GM23338 (cell line): ENCODE measurements at places on chromosomes 1 and 21.

- DNase-seq: peak; percentile 27
These were observed 111.4 kb upstream of the ARTN start for GRCh38 chr1:43822040-43822690.

DNA sequence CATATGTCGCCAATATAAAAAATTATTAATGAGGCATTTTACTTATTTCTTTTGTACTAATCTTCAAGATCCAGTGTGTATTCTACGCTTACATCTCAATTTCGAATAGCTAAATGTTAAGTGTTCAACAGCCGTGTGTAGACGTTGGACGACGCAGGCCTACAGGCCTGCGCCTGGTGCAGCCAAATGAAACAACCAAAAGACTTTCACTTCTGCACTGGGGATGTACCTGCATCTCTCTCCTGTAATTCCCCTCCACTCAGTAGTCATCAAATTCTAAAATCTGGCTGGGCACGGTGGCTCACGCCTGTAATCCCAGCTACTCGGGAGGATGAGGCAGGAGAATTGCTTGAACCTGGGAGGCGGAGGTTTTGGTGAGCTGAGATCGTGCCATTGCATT lies 76.8 kb upstream of the HNRNPU start:
- no peak for DNase-seq

DNA sequence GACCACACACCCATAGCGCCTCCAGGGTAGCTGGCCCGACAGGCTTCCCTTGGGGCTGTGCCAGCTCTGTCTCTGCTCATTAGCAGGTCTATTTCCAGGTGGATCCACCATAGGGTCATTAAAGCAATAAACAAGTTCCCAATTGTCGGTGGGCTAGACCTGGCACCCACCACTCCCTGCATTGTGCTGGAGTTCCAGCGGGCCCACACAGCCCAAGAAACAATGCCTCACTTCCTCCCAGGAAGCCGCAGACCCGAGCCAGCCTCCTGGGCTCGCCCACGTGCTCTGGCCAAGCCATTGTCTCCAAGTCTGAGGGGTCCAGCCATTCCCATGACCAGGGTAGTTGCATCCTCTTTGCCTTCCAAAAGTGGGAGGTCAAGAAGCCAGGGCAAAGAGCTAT lies 27.5 kb upstream of the SOX13 start:
- DNase-seq: no peak

DNA sequence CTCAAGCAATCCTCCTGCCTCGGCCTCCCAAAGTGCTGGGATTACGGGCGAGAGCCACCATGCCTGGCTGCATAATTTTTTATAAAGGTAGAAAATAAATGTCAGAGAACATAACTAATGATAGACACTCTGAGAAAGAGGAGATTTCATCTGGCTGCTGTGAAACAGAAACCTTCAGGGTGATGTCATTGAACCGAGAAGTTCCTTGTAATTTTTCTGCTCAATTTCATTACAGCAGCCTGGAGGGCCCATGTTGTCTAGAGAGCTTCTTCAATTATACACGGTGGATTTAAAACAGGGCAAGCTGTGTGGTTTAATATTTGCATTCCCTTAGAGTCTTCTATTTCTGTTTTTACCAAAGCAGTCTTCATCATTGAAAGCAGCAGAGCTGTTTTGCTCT lies 64.3 kb upstream of the MORC3 start:
- DNase-seq: no peak

DNA sequence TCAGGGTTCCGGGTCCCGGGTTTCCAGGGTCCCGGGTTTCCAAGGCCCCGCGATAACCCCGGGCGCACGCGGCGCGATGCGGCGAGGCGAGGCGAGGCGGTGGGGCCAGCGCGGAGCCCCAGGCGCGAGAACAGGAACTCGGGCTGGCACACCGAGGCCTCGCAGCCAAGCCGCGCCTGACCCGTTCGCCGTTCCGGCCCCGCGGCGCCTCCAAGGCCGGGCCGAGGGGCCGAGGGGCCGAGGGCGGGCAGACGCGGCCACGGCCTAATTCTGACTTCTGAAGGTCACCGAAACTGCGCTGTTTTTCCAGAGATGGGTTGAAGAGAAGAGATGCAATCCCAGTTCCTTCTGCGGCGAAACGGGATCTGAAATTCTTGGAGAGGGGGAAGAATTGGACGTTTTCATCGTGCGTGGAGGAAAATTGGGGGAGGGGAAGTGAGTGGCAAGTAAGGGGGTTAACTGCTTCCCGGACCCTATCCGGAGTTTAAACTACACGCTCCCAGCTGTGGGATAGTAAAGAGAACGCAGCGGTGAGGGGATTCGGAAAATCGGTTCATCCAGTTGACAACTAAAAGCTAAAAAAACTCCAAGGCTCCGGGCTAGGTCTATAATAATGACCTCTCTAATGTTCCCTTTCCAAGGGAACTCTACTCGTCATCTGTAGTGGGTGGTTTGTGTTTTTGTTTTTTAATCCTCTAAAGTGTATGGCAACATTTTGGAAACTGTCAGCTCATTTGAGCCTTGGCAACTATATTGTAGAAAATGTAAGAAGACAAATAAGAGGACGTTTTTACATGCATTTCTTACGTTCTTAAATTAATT lies 8.2 kb downstream of the TBX15 start:
- DNase-seq: peak; percentile 58

DNA sequence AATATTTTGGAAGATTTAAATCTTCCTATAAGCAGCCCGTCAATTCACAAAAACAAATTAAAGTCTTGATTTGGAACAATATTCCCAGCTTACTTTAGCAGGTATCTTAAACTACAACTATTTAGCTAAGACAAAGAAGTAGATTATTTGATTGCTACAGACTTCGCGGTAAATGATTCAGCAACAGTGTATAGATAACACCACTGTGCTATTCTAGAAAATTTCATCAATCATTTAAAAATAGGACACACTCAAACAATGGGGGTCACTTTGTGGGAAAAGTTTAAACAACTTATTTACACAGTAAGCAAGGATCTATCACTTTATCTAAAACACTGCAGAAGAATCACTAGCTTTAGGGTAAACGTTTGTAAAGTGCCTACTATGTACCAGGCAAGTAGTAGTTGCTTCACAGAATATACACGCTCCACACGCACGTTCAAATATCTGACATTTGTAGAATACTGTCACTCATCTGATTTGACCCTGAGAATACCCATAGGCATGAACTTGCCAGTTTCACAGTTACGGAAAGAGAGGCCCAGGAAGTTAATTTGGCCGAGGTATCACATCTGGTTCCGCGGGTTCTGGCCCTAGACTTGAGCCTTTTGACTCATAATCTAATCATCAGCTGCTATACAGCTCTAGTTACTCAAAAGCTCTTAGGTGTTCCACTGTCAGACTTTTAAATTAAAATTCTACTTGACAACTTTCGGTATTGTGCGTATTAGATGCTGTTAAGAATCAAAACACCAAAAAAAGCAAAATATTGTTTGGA lies 876 bp downstream of the DENND2C start:
- DNase-seq: peak; percentile 28

DNA sequence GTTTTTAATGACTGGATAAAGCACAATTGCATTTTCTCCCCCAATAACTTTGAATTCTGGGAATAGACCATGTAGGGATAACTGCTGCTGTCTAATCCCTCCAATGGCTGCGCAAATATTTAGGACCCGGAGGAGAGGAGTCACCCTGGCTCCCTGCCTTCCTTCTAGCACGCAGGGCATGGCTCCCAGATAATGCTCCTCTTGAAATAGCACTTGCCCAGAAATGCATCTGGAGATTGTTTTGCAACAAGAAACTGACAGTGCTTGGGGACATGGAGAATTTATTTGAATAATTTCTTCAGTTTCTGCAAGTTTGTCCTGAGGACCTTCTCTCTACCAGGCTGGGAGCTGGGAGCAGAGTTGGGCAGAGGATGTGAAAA lies 83.5 kb downstream of the MAN1C1 start:
- no peak for DNase-seq

GRCh38 chr1:54850069-54850730 lies 36.8 kb downstream of the DHCR24 start:
- DNase-seq: no peak

GRCh38 chr1:88275259-88275862 lies 408.7 kb upstream of the PKN2 start:
- DNase-seq: no peak

DNA sequence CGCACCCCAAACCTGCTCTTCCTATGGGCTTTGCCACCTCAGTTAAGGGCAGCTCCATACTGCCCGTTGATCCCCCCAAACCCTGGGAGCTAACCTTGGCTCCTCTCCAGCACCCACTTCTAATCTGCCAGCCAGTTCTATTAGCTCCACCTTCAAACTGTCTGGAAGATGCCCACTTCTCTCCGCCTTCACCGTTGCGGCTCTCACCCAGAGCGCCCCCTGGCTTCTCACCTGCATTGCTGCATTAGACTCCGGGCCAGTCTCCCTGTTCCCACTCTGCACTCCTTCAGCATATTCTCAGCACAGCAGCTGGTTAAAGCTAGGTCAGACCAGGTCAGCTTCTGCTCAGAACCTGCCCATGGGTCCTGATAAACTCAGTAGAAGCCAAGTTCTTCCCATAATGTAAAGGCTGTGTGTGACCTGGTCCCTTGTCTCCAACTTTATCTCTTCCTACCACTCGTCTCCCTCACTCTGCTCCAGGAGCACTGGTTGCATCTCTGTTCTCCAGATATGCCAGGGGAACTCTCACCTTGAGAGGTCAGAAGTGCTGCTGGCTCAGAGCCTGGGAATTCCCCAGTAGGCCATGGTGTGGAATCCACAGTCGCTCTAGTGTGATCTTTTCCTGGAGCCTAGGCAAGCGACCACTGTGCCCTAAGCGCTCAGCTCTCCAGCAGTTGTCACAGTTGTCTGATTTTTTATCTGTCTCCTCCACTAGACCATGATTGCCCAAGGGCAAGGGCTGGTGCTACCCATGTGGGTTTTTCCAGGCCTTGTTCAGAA lies 150.3 kb downstream of the HMGB4 start:
- DNase-seq: peak; percentile 79

DNA sequence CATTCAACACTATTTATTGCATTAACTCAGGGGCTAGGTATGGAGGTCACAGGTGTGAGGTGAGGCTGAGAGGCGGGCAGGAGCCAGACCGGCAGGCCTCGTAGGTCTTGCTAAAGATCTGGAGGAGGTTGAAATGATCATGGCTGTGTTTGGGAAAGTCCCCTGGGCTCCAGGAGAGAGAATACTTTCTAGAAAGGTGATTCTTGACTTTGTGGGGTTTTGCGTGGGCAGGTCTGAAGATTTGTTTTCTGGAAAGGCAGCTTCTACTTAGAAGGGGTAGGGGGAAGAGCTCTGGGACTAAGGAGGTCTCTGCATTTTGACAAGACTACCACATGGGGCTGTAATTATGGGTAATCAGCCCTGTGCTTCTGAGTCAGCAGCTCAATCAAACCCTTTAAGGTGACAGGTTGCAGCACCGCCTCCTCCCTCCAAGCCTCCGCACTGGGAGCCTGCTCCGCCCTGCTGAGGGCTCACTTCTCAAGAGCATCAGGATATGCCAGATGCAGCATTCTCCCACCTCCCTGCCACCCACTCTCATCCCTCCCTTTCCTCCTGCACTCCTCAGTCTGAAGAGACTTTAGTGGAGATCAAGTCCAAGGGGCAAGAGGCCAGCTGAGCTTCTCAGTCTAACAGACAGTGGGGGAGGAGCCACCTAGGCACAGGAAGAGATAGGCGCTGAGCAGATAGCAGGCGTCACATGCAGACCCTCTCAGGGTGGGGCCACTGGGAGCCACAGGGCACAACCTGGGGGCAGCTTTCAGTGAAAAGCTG lies 30.5 kb downstream of the SLC30A1 start:
- DNase-seq: peak; percentile 35

GRCh38 chr1:85330711-85331290 lies 54.4 kb upstream of the BCL10 start:
- DNase-seq: no peak

DNA sequence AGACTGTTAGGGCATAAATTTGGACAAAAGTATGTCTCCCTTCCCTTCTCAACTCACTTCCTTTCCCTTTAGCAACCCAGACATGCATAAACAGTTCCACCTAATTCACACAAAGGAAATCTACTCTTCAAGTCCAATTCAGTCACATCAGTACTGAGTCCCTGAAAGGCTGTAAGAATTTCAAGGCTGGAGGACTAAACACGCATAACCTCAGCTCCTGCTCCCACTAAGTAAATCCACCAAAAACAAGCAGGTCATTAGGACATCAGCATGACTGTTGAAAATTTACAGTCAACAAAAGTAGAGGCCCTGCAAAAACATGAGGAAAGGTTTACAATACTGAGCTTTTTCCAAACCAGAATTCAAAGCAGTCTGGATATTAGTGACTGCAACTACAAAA lies 18.4 kb downstream of the SETD4 start:
- no peak for DNase-seq

- no peak for DNase-seq
These were observed 105.9 kb upstream of the CDC42BPA start for GRCh38 chr1:227424159-227424680.

DNA sequence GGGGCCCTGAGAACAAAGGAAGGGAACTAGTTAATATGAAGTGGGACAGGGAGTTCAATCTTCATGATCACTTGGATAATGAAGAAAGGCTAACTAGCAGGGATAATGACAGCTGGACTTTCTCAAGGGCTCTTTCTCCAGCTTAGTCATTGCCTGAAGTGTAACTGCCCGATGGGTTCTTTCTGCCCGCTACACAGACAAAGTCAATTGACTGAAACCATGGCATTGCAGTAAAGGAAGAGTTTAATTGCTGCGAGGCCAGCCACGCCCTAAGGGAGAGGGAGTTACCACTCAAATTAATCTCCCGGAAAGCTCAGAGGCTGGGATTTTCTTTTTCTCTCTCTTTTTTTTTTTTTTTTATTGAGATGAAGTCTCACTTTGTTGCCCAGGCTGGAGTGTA lies 16.6 kb upstream of the SLC2A5 start:
- DNase-seq: no peak
